ENCODE measurements at places on chromosomes 7 and 10.
A peak's percentile ranks its signal among the peaks of the same experiment; 100 is the strongest.

DNA sequence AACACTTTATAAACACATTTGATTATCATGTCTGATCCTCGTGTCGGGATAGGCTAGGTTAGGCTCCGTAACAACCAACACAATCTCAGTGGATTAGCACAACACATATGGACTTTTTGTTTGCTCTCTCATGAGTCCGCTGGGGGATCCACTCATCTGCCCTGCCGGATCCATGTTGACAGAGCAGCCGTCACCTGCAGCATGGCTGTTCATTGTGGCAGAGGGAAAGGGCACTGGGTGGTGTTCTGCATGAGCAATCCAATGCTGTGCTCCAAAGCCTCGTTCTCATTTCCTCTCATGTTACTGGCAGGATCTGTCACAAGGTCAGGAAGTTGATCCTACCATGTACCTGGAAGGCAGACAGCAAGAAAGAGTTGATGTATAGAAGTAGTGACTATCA lies 62.5 kb upstream of the RAPGEF5 start:
- DNase-seq, result no peak

- DNase-seq, result peak; percentile 4
Measured at GRCh38 chr10:28281726-28282315, 21.0 kb downstream of the MPP7 start.

DNA sequence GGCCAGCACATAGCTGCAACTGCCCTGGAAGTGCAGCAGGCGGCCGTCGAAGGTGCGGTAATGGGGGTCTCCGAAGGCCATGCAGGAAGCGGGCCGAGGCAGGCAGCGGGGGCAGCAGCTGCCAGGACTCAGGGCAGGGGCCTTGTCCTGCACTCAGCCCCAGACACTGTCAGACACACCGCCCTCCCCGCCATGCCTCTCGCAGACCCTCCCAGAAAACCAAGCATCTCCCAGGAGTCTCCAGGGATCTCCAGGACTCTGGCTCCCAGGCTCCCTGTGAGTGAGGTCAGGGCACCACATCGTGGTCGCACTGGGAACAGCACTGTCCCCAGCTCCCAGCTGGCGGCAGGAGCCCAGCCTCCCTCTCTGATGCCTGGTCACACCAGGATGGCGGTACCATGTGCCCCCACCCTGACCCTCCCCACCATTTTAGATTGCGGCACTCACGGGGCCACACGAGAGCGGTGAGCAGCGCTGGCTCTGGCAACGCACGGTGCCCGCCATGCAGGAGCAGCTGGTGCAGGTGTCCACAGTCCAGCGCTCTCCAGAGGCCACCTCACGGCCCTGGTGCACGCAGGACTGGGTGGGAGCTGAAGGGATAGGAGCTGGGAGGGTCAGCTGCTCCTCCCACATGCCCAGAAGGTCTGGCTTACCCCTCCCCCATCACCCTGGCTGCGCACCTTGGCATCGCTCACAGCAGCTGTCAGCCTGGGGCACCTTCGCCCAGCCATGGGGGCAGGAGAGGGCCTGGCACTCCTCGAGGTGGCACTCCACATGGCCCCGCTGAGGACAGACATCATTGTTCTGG lies 17.5 kb downstream of the ATP6V1F start:
- DNase-seq, result peak; percentile 71

DNA sequence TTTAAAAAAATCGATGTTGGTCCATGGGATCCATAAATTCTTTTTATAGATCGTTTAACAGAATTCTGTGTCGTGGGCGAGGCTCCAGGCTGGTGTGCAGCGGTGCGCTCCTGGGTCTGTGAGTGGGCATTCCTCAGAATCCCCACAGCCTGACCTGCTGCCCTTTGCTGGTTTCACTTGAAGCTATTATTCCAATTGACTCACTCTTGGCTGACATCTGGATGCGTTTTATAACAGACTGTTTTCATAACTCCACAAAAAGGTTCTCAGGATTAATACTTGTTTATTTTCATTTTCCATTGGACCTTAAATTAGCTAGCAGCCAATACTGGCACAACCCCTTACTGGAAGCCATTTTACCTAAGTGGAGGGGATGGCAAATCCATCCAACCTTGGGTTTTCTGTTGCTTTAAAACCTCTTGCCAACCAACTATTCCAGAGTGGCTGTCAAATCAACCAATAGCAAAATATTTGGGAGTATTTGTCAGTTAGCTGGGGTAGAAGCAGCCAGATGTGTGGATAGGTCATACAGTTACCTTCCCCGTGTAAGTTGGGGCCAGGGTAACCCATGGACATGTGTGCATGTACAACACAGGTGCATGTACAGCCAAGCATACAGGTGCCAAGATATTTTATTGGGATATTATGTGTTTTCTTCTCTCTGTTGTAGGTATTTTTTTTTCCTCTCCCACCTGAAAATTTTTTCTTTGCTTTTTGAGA lies 160.7 kb upstream of the ZNF32 start:
- peak; percentile 91 for DNase-seq

- no peak for DNase-seq
Measured at GRCh38 chr7:96636979-96637378, 72.7 kb downstream of the SEM1 start.

DNA sequence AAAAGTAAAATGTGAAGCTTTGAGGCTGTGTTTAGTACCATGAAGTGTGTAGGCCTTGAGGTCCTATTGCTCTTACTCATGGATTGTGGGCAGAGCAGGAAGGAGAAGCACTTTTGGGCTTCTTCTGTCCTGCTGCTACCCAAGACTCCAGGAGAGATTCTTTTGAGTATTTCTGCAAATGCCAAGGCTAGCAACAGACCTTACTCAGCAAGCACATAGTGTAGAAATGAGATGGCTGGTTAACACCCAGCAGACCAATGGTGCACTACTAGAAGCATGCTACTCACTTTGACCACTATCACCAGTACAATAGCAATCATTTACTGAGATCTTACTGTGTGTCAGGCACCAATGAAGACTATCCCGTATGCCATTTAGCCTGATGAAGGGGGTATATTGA lies 3.2 kb downstream of the PLPP4 start:
- DNase-seq, result peak; percentile 37

All from fibroblast of skin of scalp (primary cell).